ENCODE measurements at places on chromosomes 11 and 22. TPM values are rescaled to one million over a fixed set of nuclear protein-coding genes. Genes with fewer than 3 reads are reported as not detected.

RTL10 gene
- total RNA-seq: 16.2 TPM

PRG2 gene
- total RNA-seq: not detected

FOLH1 gene
- 6.1 TPM for total RNA-seq

OR2D2 gene
- total RNA-seq: not detected

TBX1 gene
- total RNA-seq: 28.5 TPM

GGT5 gene
- total RNA-seq: 4.9 TPM

MS4A3 gene
- 0.62 TPM for total RNA-seq

RNF215 gene
- total RNA-seq: 11.3 TPM

SPI1 gene
- total RNA-seq: 5.0 TPM

All from tongue (tissue), 3 donors.